ENCODE measurements at places on chromosomes 11 and 22. TPM values are rescaled to one million over a fixed set of nuclear protein-coding genes. Genes with fewer than 3 reads are reported as not detected.

GRCh38 chr11:57474803-57475115, 14.4 kb downstream of the RTN4RL2 start:
- H3K4me3 ChIP-seq, result peak overlapping the region; percentile 47
- no peaks in the 10 kb centered on the region for H3K36me3 ChIP-seq
- H3K27me3 ChIP-seq, result peaks cover 5% of the 10 kb centered on the region
- H3K4me1 ChIP-seq, result peaks cover 28% of the 10 kb centered on the region
- peak; percentile 32 for DNase-seq
- H3K27ac ChIP-seq, result no peak overlapping the region

DNA sequence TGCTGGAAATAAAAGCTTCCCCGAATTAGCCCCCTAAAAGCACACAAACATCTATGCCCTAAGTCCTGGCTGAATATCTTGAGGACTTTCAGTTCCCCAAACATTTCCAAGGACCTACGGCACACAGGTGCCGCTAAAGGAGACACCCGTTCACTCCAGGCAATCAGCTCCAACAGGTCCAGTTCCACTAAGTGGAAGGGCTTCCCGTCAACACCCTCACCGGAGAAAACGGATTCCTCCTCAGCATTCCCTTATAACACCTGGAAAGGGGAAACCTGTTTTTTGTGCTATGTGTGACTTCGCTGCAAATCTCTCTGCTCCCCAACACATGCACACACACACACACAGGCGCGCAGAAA, 3.9 kb downstream of the TENM4 start:
- H3K4me3 ChIP-seq, result no peak overlapping the region
- H3K27ac ChIP-seq, result no peak overlapping the region
- no peak for DNase-seq
- H3K4me1 ChIP-seq, result peaks cover 10% of the 10 kb centered on the region

- no peak overlapping the region for H3K27ac ChIP-seq
- no peak overlapping the region for H3K4me3 ChIP-seq
- DNase-seq, result peak; percentile 29
- no peaks in the 10 kb centered on the region for H3K36me3 ChIP-seq
- peaks cover 4% of the 10 kb centered on the region for H3K4me1 ChIP-seq
- H3K27me3 ChIP-seq, result peaks cover 23% of the 10 kb centered on the region
Measured at GRCh38 chr11:7688238-7688826, 15.0 kb upstream of the CYB5R2 start.

DNA sequence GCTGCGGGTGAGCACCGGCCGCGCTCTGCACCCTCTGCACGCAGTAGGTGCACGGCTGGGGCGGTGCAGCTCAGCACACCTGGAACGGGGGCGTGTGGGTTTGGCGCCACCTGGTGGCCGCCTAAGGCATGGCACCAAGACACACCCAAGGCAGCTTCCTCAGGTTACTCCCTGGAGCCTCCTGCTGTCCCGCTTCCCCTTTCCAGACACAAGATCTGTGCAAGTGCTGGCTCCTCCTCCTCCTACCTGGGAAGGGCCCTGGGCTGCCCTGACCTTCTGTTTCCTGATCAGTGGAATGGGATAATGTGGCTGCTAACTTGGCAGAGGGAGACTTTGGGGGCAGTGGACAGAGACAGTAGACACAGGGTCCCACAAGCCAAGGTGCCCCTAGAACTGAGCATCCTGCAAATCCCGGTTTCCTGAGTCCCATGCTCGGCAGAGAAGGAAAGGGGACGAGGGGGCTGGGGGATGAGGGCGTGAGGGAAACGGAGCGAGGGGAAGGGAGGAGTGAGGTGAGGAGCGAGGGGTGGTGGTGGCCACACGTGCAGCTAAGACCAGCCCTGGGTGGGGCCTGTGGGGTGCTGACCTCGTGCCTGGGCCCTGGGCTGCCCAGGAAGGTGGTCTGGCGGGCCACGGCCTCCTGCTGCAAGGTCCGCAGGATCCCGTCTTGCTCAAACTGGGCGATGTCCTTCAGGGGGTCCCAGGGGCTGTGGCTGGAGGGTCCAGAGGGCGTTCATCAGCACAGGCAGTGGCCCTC, 34.8 kb upstream of the CARS1 start:
- H3K4me1 ChIP-seq, result no peaks in the 10 kb centered on the region
- peak; percentile 79 for DNase-seq
- no peaks in the 10 kb centered on the region for H3K36me3 ChIP-seq
- H3K27me3 ChIP-seq, result no peaks in the 10 kb centered on the region
- no peak overlapping the region for H3K4me3 ChIP-seq
- no peak overlapping the region for H3K27ac ChIP-seq

The CD3D gene
- total RNA-seq, result 316 TPM

The NRGN gene
- total RNA-seq, result 5.7 TPM

The DTX4 gene
- total RNA-seq, result 0.29 TPM

The FAM180B gene
- not detected for total RNA-seq

The NOL12 gene
- 38.8 TPM for total RNA-seq
